Stimulated activated CD4-positive, alpha-beta T cell treated with anti-CD3 and anti-CD28 coated beads, Interleukin-15, amount 100 ng/mL, for 1 hour (primary cell): ENCODE measurements at places on chromosomes 12 and 14.

GRCh38 chr12:13182881-13183280, 13.6 kb upstream of the EMP1 start:
- DNase-seq, result no peak

DNA sequence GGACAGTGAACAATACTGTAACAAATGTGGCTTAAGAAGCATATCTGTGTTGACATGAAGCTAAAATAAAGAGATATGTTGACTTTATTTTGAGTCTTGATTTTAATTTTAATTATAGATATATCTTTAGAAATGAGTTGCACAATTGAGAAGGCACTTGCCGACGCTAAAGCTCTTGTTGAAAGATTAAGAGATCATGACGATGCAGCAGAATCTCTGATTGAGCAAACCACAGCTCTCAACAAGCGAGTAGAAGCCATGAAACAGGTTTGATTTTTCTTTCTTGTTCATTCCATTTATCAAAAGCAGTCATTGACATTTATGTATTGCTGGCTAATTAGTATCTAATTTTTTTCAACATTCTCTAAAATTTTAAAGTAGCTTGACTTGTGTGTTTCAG, 15.8 kb downstream of the FGFR1OP2 start:
- DNase-seq, result no peak

GRCh38 chr12:68972595-68972994, 39.6 kb upstream of the CPM start:
- no peak for DNase-seq

GRCh38 chr12:130058926-130059472, 103.3 kb upstream of the FZD10 start:
- no peak for DNase-seq

GRCh38 chr12:104734541-104735095, 223.5 kb downstream of the SLC41A2 start:
- no peak for DNase-seq

DNA sequence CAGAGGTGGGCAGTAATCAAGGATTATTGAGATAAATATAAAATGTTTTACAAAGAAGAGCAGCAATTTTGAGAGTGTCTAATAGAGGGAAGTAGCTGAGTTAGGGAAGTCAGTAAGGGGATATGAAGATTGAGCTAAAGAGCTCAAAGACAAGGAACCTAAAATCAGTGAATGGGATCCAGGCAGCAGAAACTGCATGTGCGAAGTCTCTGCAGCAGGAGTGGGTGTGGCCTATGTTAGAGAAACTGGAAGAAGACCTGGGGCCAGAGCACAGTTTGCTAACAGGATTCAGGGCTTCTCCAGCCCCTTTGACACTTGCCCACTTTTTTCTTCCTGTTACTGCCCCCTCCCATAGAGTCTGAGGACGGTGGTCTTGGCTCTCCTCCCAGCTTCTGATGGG, 36.3 kb upstream of the PLXNC1 start:
- no peak for DNase-seq
